ENCODE measurements at places on chromosomes 3 and 15.

DNA sequence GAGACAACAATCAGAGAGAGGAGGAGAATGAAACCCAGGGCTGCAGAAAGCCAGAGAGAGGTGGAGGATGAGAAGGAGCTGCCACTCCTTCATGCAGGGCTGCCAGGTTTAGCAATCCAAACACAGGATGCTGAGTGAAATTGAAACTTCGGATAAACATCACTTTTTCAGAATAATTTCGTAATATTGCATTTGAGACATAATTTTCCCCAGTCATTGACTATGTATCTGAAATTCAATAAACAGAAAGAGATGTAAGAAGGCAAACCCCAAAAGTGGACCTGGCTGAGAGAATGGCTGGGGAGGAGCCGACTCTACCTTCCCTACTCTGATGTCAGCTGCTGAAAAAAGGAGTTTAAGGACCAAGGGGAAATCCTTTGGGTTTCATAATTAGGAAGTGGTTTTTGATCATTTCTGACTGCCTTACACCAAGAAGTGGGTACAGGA, 33.8 kb downstream of the SLC9A9 start:
- DNase-seq = no peak

DNA sequence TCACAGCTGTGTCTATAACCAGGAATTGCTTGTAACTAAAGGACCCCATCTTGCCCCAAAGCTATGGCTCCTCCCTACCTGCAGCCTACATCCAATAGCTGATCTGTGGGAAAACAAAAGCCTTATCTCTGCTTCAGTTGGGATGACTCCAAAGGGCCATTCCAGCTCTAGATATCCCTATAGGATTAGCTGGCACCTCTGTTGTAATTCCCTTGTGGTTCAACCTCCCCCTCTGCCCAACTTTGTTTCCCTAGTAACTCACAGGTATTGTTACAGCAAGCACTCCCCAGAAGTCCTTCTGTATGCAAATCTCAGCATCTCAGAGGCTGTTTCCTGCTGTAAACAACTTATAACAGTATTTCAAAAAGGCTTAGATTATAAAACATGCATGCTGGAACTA, 478.6 kb downstream of the AGBL1 start:
- no peak for DNase-seq

- DNase-seq = no peak
Observed at GRCh38 chr15:47415539-47415971, 301.8 kb upstream of the SEMA6D start.

DNA sequence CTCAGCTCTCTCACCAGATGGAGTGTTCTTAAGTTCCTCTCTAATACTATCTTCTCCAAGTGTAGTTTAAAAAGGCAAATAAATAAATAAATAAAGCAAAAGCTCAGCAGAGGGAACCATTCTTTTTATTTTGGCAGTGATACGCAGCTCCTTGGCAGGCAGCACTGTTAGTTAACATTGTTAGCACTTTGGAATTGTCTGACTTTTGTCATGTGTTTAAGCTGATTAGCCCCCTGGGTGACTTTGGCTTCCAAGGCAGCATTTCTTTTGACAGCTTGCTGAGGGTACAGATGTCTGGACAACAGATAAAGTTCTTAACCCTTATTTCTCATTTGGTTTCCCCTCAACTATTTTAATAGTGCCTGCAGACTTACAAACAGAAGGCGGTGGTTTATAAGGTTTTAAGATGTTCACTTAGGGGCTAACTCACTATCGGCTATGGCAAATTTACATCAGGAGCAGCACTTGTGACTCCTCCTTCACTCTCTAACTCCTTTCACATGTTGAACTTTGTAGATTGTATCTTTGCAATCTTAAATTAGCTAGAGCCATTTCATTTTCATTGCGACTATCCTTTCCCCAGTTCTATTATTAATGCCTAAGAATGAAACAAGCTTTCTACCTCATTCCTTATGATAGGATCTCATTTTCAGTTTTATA, 213.4 kb downstream of the ZBBX start:
- DNase-seq = no peak

DNA sequence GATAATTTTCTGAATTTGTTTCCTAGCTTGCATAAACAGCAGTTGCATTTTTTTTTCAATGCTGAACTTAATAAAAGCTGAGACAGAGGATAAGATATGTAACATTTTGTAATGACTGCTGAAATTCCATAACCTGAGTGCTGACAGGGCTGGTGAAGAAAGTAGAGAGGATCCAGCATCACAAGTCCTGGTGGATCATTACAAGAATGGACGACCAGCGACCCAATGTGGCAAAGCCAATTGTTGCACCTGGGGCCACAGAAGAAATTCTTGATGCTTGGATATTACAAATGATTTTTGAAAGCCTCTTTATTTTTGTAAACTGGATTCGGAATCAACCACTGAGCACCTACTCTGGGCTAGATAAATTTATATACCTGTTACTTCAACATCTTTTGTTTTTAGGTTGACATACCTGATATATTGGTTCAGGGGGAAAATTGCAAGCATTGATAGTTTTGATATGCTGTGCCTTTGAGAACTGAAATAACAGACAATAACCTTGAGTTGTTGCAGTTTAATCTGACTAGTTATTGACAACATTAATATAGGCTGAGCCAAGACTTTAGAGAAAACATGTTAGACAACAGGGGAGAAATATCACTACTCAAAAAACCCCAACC, 3.9 kb upstream of the ACTL6A start:
- no peak for DNase-seq

DNA sequence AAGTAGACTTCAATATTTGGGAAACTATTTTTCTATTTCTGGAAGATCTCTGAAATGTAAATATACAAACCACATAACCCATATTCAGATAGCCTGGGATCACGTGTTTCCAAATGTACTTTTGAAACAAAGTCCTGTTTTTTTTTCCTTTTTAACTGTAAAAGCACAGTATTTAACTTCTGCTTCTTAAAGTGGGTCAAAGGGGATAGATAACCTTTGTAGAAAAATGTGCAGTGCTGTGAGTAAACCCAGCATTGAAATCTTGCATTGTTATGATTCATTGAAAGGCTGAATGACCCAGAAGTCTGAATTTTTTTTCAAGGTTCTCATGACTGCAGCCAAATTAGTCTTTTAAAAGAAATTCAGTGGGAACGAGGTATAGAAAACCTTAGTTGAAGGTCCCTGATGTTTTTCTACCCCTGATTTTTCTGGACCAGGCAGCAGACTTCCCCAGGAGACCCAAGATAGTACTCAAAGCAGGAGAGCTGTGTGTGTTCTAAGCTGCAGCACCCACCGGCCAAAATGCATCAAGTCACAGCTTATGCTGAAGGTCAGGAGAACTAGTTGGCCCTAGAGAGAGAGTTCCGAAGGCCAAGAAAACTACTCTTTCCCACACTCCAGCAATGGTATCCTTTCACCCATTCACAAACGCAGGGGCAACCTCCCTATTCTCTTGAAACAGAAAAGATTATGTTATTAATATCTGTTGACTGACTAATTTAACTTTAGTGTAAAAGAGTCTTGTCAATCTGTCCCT, 43.6 kb upstream of the APH1B start:
- DNase-seq = no peak

- no peak for DNase-seq
Observed at GRCh38 chr15:46129145-46129544, 494.3 kb downstream of the SQOR start.

- DNase-seq = peak; percentile 49
Observed at GRCh38 chr15:40843885-40844695, at the start of gene SPINT1. Gene SPINT1, plus strand, starts transcription at chr15:40844048. Its CDS starts 507 bp downstream, at chr15:40844555.

- no peak for DNase-seq
Observed at GRCh38 chr3:55634345-55634744, 147.2 kb upstream of the WNT5A start.

DNA sequence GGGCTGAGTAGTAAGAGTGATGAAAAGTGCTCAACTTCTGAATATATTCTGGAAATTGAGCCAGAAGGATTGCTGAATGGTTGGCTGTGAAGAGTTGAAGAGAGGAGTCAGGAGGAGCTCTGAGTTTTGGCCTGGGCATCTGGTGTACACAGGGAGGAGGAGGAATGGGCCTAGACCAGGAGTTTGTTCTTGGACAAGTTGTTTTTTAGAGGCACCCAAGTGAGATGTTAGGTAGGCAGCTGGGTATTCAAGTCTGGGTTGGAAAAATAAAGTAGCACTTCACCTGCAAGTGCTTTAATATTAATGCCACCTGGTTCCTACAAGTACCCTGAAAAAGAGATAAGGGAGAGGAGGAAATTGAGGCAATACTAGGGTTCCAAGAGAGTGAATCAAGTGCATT, 14.7 kb downstream of the BSN start:
- DNase-seq = no peak

DNA sequence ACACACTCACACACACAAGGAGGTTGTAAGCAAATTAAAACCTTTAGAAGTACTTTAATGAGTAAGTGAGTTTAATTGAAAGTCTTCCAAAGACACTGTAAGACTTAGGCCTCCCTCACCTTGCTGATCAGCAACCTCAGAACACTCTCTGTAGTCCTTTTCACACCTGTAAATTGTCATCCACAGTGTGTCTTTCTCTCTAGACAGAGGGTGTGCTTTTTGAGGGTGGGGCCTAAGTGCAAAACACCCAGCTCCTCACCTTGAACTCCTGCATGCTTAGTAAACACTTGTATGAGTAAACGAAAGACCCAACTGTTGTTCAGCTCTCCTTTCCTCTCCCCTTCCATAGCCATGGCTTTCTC, 183.2 kb upstream of the IL12A start:
- no peak for DNase-seq

GRCh38 chr3:105243076-105243475, 123.6 kb upstream of the ALCAM start:
- DNase-seq = no peak

- DNase-seq = no peak
Observed at GRCh38 chr15:91711384-91712033, 142.0 kb upstream of the SLCO3A1 start.

GRCh38 chr3:78905700-78906099, 862.1 kb downstream of the ROBO1 start:
- DNase-seq = no peak

- DNase-seq = no peak
Observed at GRCh38 chr3:123419850-123420297, 29.0 kb downstream of the ADCY5 start.

- no peak for DNase-seq
Observed at GRCh38 chr15:60912984-60913697, 316.0 kb downstream of the RORA start.

GRCh38 chr15:95174301-95175259, 943.2 kb downstream of the MCTP2 start:
- DNase-seq = no peak

- DNase-seq = no peak
Observed at GRCh38 chr3:133996251-133996661, 33.5 kb downstream of the SLCO2A1 start.

- no peak for DNase-seq
Observed at GRCh38 chr3:69724722-69725435, 14.4 kb upstream of the MITF start.

GRCh38 chr3:188053036-188053340, 101.0 kb upstream of the LPP start:
- DNase-seq = no peak

- no peak for DNase-seq
Observed at GRCh38 chr3:64422192-64422591, 196.9 kb upstream of the PRICKLE2 start.

GRCh38 chr3:54294214-54294613, 171.9 kb downstream of the CACNA2D3 start:
- no peak for DNase-seq

DNA sequence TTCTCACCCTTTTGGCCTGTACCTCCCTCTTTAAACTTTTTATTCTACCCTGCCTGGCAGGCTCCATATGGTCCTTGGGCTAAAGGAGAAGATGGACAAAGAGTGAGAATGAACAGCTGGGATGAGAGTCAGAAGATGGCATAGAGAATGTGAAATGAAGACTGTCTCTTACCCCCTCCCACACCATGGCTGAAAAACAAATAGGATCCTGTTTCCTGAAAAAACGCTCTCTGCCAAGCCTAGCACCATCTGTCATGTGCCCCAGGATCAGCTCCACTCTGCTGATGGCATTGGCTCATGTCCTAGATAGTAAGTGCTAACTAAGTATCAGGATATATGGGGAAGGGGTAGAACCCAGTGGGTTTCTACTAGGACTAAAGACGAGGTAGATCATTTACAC, 238.6 kb downstream of the MEX3B start:
- no peak for DNase-seq

All from activated B cell treated with CpG ODN at 0.5 μM for 24 hours (primary cell).